ENCODE measurements at places on chromosomes 3 and 15.

GRCh38 chr3:188510366-188510765, 356.4 kb downstream of the LPP start:
- DNase-seq = no peak

DNA sequence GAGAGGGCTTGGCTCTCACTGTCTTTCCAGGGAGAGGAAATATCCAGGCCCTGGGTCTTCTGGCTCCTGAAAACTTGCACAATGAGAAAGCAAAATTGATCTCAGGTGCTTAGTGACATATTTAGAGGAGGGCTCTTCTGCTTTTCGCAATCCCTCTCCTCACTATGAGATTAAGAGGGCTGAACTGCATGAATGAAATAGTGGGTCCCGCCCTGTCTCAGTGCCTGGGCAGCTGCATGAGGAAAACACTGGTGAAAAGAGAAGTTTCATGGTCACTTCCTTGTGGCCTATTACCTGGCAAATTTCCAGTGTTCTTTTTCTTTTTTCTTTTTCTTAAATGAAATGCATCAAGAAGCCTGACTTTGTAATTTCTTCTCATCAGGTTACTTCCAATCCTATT, 73.5 kb downstream of the TRAK1 start:
- DNase-seq = no peak

DNA sequence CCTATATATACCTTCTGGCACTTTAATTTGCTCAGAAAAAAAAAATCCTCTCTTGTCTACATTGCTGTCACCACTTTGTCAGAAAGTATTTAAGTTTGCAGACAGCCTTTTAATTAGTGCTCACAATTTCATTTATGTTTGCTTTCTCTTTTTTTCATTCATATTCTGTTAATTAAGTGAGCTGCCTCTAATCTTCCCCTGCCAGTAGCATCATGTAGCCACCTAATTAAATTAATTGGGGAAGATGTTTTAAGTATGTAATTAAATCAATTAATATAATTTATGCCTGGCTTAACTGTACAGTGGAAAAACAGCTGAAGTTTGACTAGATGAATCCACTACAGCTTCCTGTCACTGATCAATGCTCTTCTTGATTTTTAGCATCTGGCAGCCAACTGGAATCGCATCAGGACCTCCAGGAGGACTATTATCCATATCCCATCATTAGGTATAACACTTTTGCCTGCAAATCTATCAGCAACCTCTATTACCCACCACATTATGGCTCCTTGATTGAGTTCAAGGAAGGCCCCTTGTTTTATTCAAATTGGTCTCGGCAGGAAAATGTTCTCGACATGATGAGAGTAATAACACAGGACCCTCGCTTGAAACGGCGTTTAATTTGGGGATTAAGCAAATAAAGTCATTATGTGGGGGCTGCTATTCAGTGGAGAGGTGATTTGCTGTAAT, 118.5 kb downstream of the IQCH start:
- no peak for DNase-seq

- no peak for DNase-seq
These were observed 37.8 kb downstream of the CD47 start for GRCh38 chr3:108053067-108053466.

GRCh38 chr3:147391781-147392624, 14.3 kb downstream of the ZIC4 start:
- DNase-seq = no peak

GRCh38 chr3:104717828-104718196, 648.9 kb upstream of the ALCAM start:
- DNase-seq = no peak

DNA sequence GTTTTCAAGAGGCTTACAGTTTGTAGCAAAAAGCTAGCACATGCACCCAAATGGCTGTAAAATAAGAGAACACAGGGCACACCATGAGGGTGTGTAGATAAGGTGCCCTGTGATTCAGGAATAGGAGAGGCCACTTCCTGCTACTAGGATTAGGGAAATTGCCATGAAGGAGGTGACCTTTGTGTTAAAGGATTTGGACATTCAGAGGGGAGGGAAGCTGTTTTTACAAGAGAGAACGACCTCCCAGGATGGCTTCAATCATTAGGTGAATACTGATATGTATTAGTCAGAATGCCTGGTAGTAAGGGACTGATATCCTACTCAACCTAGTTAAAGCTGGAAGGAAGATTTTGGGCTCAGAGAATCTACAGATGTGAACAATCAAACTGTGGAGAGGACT, 35.7 kb upstream of the ABHD17C start:
- DNase-seq = no peak

- DNase-seq = no peak
These were observed 41.3 kb downstream of the ETV5 start for GRCh38 chr3:186067360-186068242.

DNA sequence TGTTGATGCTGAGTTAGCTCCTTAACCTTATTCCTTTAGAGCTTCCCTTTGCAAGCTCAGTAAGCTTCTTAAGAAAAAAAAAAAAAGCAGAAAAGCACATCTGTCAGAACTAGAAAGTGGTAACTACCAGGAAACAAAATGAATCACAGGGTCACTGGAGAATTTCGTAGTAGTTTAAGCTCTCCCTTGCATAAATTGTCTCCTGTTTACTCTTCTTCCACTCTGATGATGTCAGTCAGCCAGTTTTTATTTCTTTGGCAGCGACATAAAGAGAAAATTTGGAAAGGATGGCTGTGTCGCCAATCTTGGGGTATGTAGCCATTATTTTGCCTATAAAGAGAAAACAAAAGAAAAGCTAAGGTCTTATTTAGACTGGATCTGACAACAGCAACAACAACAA, 3.2 kb upstream of the GABRR3 start:
- no peak for DNase-seq

DNA sequence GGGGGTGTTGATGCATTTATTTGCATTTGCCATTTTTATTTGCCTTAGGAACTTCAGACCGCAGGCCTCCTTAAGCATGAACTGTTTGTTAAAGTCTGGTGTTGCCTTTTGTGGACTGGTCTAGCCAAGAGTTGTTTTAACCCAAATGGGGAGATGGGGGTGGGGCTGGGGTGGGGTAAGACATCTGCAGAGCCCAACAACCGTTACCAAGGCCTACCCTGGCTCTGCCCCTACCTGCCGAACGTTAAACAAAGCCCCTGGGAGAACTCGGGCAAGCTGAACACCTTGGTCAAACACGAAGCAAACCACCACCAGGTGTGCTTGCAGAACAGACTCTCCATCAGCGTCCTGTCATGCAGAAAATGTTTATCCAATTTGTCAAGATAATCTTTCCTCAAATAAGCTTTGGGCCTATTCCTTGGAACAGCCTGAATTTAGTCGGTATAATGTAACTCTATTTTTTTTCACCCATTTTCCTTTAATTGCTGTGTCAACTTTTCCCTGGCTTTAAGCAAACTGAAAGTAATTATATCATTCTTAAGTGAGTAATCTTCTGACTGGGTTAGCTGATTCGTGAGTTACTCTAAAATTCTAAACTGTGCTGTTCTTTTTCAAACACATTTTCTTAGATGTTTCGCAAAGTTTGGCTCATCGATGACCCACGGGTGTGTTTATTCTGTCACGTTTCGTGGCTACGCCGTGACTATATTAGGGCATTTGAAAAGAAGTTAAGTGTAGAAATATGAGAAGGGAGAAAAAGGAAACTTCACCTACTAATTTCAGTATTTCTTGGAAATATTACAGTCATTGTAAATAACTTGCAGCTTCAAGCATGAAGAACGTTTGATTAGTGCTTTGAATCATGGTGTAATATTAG, 127.6 kb downstream of the SOX2 start:
- no peak for DNase-seq

- no peak for DNase-seq
These were observed 77.3 kb upstream of the MAGI1 start for GRCh38 chr3:66115858-66116654.

- no peak for DNase-seq
These were observed 25.3 kb upstream of the ANKRD28 start for GRCh38 chr3:15823092-15823491.

DNA sequence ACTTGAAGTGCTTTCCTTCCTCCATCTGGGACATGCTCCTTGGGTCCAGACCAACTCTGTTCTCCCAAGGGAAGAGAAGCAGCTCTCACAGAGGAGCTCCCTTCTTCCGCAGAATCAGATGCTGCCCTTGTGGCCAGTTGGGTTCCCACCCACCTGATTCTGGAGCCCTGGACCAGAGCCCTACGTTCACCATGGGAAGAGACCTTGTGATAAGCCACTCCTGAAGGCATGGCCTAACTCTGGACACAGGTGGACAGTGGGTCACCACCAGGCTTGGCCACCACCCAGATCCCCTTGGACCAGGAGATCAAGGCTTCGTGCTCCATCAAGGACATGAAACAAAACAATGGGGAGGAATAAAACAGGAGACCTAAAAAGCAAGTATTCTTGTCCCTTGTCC, 172.2 kb downstream of the RPLP1 start:
- DNase-seq = no peak

- no peak for DNase-seq
These were observed 49.2 kb downstream of the LDHAL6B start for GRCh38 chr15:59255680-59256336.

- DNase-seq = no peak
These were observed 40.9 kb upstream of the CLSTN2 start for GRCh38 chr3:139893963-139894642.

GRCh38 chr3:128870347-128870746, 9.1 kb upstream of the ACAD9 start:
- no peak for DNase-seq

DNA sequence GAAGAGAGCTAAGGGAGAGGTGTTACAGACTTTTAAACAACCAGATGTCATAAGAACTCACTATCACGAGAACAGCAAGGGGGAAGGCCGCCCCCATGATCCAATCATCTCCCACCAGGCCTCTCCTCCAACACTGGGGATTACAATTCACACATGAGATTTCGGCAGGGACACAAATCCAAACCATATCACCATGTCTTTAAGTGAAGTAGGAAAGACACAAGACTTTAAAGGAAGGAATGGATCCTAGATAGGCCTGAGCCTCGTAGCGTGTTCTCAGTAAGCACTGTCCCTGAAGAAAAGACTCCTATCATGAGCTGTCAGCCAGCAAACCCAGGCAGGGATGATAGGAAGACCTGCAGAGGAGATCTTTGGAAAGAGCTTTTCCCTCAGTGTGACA, 15.1 kb upstream of the RPS27L start:
- no peak for DNase-seq

DNA sequence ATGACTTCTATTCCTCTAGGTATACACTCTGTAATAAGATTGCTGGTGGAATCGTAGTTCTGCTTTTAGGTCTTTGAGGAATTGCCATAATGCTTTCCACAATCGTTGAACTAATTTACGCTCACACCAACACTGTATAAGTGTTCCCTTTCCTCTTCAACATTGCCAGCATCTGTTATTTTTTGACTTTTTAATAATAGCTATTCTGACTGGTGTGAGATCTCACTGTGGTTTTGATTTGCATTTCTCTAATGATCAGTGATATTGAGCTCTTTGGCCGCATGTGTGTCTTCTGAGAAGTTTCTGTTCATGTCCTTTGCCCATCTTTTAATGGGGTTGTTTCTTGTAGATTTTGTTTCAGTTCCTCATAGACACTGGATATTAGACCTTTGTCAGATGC, 12.8 kb downstream of the NXPE3 start:
- DNase-seq = no peak

GRCh38 chr15:38690719-38691332, 126.2 kb upstream of the RASGRP1 start:
- peak; percentile 37 for DNase-seq

DNA sequence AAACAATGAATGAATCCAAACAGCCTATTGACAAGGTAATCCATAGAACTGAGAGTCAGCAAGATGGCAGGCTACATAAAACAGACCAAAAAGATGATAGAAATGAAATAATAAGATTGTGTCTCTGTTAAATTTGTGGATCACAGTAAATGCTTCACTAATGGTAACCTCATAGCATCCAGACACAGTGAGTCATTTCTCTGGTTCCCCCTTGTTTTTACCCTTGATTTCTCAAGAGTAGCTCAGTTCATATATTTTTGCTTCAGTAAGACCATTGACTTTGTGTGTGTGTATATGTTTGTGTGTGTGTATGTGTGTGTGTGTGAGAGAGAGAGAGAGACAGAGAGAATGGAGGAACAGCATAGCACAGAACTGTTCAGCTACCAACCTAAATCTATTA, 546.9 kb downstream of the RBMS3 start:
- no peak for DNase-seq

DNA sequence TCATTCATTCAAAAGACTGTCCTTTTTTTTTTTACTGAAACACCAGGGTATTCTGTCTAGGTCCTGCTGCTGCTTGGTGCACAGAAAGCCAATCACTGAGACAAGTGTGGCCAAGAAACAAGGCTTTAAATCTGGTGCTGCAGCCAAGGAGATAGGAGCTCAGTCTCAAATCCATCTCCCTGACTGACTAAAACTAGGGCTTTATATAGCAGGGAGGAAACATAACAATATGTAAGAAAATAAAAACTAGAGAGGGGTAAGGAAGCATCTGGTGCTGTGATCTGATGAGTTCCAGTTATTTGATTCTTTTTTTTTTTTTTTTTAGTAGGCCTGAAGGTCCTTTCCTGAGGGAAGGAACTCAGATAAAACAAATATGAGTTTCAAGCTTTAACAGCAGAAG, 139.8 kb downstream of the ATG7 start:
- DNase-seq = no peak

- DNase-seq = no peak
These were observed 4.3 kb downstream of the PTH1R start for GRCh38 chr3:46881596-46882376.

DNA sequence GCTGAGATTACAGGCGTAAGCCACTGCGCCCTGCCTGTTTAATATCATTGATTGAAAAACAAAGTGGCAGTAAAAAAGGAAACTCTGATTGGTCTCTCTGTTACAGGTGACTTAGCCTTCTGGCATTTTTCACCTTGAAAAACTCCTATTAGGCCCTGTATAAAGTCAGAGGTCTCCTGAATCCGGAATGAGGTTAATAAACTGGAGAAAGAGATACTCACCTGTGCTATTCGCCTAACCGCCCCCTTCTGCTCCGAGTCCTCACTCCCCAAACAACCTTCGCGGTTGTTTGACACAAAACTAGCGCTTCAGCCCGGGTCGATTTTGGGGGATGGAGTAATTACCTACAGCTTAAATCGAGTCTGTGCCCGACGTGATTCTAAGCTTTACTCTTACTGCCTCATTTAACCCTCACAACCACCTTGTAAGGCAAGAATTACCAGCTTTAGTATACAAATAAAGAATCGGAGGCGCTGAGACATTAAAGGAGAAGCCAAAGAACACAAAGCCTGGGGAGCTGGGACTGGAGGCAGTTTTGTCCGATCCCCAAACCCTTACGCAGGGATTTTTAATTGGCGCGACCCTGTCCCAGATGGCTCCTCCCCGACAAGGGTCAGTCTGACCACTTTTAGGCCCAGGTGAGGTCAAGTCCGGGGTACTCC, 441 bp downstream of the CEP70 start:
- no peak for DNase-seq

GRCh38 chr3:14278265-14278798, 99.7 kb downstream of the LSM3 start:
- no peak for DNase-seq

GRCh38 chr3:113070681-113071113, 79.9 kb downstream of the GTPBP8 start:
- no peak for DNase-seq

- no peak for DNase-seq
These were observed 39.3 kb downstream of the EDEM1 start for GRCh38 chr3:5226783-5227182.
